Progenitor cell of endocrine pancreas (in vitro differentiated cells): ENCODE measurements at places on chromosomes 2 and 18. TPM values are rescaled to one million over a fixed set of nuclear protein-coding genes. Genes with fewer than 3 reads are reported as not detected.

GRCh38 chr2:55134316-55134706, 84.1 kb upstream of the RTN4 start:
- no peak for DNase-seq

EIF2AK3 gene
- total RNA-seq = 20.5 and 28.1 TPM in 2 replicates

SAG gene
- not detected in 2 replicates for total RNA-seq

GRCh38 chr2:37469126-37469525, 124.7 kb downstream of the QPCT start:
- DNase-seq = no peak

GRCh38 chr2:102111823-102112222, 30.7 kb upstream of the IL1R1 start:
- DNase-seq = no peak

DNA sequence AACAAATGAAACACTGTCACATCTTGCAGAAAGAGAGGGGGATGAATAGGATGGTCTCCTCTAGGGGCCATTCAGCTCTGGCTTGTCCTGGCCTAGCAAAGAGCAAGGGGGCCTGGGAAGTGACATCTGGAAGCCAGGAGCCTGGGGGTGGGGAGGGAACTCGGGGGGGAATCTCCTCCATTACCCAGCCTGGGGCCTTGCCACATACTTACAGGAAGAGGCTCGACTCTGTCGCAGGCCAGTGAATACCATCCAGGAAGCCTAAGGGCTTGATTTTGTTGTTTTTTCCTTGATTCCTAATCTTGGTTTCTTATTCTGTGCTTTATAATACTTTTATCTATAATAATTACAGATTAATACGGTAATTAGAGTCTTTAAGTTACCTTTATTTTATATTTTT, 797.5 kb upstream of the ID2 start:
- DNase-seq = no peak

CCDC178 gene
- total RNA-seq = 0.60 TPM in 1 of 2 replicates, not detected in the other

IL1RL1 gene
- not detected in 2 replicates for total RNA-seq

DNA sequence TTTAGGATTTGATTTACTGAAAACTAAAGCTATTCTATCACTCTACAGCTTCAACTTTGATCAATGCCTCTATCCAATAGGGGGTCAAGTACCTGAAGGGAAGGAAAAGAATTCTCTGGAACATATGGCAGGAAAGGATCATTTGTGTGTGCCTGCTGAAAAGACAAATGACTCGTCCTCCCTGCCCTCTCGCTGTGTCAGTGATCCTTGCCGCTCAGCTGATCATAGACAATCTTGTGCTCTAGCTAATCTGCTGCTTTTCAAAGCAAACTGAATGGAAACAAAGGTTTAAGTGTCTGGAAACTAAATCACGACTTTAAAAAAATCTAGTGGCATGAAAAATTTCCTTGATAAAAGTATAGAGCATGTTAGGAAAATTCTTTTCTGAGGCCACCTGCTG, 75.6 kb upstream of the CPO start:
- DNase-seq = no peak

DNA sequence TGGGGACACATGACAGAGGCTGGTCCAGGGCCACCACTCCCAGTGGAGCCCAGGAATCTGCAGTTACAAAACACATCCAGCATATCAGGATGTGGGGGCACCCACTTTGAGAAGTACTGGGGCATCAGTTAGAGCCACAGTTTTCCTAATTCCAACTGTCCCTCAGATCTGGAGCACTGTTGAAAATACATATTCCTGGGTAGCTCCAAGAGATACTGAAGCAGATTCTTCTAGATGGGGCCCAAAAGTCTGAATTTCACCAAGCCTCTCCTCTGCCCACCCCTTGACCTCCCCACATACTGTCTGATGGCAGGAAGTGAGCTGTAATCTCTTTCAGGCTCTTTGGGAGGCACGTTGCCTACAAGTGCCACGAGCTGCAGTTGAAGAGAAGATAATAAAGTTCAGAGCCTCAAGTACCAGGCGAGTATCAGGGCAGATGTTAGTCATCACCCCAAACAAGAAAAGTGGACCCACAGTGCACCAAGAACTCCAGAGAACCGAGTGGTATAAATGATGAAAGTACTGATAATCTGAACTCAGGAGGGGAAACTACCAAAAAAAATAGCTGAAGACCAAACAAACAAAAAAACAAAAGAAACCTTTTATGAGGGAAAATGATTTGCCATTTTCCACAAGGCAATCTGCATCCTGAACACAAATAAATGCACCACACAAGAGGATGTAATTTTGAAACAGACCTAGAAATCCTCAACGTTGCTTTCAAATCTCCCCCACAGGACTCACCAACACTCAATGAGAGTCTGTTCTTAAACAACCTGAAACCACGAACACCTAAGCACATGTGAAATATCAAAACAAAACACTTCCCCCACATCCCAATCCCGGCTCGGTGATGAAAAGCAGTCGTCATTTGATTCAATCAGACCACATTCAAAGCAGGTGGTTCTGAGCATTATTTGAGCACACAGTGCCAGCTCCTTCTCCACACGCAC, 98.7 kb downstream of the TCF4 start:
- no peak for DNase-seq

RIT2 gene
- not detected in 2 replicates for total RNA-seq

TTC39C gene
- total RNA-seq = 28.8 and 30.1 TPM in 2 replicates

CDH19 gene
- not detected in 2 replicates for total RNA-seq

GRCh38 chr2:196407675-196408264, 231.7 kb upstream of the CCDC150 start:
- DNase-seq = no peak

DNA sequence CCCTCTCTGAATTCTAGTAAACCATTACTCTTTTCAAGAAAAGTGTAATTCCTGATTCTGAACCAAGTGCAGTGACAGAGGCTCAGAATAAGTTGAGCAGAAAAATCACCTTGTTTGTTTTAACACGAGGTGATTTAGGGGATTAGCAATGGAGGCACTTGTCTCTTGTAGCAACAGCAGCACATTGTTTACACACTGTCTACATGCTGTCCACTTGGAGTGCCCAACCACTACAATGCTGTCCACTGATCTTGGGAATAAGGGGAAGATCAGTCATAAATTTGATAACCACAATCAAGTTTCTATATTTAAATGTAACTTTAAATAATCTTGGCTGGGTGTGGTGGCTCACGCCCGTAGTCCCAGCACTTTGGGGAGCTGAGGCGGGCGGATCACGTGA, 13.9 kb upstream of the RMND5A start:
- DNase-seq = no peak

LCT gene
- 0.19 TPM in 1 of 2 replicates, not detected in the other for total RNA-seq

- no peak for DNase-seq
These were observed 420.9 kb upstream of the KCNH7 start for GRCh38 chr2:163259489-163259888.

KCNJ13 gene
- 0.89 and 1.0 TPM in 2 replicates for total RNA-seq

GRCh38 chr2:219488149-219488843, 10.4 kb upstream of the GMPPA start:
- no peak for DNase-seq

- DNase-seq = no peak
These were observed 42.7 kb upstream of the MSH2 start for GRCh38 chr2:47360283-47360682.

PFN4 gene
- total RNA-seq = 0.55 and 1.1 TPM in 2 replicates

DNA sequence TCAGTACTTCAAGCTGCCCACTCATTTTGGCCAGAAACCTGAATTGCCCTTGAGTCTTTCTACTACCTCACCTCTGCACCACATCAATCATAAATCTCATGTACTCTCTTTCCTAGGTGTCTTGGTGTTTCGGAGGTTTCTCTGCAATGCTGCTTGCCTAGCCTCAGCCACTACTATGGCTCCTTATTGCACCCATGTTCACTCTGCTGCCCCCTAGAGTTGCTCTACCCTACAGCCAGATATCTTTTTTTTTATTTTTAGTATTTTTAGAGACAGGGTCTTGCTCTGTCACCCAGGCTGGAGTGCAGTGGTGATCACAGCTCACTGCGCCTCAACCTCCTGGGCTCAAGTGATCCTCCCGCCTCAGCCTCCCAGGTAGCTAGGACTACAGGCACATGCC, 413.0 kb downstream of the PTPRM start:
- DNase-seq = no peak

DNA sequence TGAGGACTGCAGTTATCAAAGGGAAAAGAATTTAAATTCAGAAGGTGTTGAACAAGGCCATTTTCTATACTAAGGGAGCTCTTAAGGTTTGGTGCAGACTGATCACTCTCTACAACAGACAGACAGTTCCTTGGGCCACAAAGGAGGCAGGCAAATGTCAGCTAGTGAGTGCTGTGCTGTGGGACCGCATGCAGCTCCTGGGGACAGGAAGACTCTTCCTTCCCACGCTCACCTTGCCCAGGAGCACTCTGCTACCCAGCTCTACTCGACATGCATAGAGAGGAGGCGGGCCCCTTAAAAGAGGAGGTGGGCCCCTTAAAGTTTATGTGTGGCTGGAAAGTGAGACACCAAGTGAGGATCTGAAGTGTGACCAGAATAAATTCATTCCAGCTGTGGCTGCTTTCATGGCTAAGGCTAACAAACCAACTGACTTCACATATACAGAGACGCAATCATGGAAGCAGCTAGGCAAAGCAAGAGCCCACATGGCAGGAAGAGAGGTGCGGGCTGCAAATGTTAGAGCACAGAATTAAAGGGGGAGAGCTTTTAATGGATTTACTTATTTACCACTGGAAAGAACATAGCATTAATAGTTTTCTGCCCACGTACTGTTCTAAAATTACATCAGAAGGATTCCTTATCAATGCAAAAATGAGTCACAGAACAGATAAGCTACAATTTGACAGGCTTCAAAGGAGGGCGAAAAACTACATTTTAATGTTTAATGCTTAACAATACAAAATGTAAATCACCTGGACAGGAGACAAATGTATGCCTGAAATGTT, 101.4 kb upstream of the RNU4ATAC start:
- DNase-seq = no peak
